Fibroblast of skin of scalp (primary cell): ENCODE measurements at places on chromosomes 13 and 19.

DNA sequence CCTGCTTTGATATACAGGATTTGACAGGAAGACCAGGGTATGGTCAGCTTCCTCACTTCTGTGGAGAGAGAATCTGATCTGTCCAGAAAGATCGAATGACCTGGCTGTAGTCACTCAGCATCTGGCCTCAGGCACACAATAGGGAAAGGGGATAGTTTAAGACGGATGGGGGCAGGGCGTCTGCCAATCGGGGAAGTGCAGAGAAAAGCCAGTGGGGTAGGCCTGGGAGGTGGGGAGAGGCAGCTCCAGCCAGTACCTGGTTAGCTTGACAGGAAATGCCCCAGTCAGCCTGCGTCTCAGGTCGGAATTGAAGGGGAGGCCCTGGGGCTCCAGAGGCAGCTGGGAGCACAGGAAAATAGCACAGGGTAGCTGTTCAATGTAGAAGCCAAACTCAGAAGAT is 12.4 kb downstream of the ZNF444 start:
- DNase-seq, result no peak

DNA sequence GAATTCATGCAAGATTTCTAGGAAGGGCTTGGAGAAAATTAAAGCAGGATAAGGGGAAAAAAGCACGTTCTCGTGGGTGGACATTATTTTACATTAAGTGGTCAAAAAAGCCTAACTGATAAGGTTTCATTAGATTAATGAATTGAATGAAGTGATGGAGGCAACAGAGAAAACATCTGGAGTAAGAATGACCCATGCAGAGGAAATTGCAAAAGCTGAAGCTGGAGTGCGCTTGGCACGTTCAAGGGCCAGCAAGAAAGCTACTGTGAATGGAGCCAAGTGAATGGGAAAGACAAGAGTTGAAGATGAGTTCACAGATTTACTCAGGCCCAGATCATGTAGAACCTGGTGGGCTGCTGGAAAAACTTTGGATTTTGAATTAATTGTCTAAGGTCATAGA is 777.9 kb downstream of the DACH1 start:
- no peak for DNase-seq

DNA sequence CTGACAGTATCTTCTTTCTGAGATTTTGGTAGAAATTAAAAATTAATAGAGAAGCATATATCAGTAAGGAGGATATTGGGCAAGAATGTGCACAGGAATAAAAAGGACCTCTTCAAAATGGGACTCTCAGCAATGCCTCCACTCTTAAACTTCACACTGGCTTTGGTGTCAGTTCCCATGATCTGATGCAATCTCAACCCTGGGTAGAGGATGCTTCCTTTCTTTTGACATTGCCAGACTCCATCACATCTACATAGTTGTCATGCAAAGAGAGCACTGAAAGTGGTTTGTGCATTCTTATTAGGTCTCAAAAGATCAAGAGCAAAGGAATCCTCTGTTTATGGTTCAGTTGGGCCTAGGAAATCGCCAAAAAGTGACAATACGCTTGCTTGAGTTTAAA is 26.3 kb downstream of the STARD13 start:
- DNase-seq, result peak; percentile 52

DNA sequence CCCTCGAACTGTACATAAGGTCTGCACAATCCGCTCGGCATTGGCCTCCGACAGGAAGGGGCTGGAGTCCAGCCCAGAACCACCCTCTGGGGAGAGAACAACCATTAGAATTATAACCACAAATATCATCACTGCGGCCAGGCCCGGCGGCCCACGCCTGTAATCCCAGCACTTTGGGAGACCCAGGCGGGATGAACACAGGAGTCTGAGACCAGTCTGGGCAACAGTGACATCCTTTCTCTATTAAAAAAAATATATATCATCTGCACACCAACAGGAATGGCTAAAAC is 11.4 kb downstream of the COQ8B start:
- DNase-seq, result no peak

DNA sequence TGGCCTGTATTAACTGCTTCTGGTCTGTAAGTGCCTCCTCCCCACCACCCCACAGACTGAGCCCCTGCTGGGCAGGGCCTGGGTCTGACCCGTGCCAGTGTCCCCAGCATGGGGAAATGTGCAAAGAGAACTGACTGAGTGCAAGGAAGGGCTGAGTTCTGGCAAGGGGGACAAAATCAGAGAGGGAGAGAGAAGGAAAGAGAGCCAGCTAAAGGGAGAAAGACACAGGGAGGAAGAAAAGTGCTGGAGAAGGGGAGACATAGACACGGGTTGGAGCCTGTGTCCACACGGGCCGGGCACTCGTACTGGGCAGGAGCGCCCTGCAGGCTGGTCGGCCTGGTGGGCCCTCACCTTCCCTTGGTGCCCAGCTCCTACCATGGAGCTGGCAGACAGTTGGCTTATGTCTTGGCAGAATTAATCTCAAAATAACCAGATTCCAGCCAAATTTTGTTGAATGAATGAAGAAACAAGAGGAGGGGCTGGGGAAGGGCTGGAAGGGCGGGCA is 1.2 kb downstream of the NKG7 start:
- no peak for DNase-seq
